Vagina (tissue), 2 donors: ENCODE measurements at places on chromosomes 4 and X.
A peak's percentile ranks its signal among the peaks of the same experiment; 100 is the strongest.

GRCh38 chrX:45714866-45715265, 514.2 kb upstream of the DIPK2B start:
- no peak for DNase-seq

GRCh38 chr4:77586951-77587383, 18.7 kb upstream of the CXCL13 start:
- DNase-seq = no peak

DNA sequence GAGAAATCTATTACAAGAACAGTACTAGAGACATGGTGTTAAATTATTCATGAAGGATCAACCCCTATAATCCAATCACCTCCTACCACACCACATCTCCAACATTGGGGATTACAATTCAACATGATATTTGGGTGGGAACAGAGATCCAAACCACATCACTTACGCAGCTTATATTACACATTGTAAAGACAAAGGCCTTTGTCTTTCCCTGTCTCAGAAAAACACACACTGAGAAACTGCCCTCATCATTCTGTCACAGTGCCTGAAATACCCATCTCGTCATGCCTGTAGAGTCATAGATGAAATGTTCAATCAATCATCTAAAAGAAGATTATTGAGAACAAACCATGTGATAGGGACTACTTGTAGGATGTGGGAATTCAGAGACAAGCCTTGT, 558.8 kb upstream of the GRIA3 start:
- no peak for DNase-seq

DNA sequence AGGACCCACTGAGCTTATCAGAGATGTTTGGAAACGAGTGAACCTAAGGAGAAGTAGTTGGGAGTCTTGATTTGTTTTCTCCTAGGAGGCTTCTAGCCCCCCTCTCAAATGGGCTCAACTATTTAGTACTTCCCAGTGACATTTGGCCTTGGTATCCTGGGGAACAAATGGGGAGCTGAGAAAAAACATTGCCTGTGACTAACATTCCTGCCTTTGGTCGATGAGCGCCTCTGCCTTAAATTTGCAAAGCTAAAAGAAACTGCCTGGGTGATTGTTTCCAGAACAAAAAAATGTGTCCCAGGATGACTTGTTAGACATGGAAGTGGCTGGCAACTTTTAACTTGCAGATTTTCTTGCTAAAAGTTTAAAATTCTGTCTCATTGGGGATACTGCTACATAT, 58.8 kb upstream of the IGFBP7 start:
- DNase-seq = no peak

- no peak for DNase-seq
Measured at GRCh38 chr4:134072137-134072536, 129.5 kb downstream of the PABPC4L start.

DNA sequence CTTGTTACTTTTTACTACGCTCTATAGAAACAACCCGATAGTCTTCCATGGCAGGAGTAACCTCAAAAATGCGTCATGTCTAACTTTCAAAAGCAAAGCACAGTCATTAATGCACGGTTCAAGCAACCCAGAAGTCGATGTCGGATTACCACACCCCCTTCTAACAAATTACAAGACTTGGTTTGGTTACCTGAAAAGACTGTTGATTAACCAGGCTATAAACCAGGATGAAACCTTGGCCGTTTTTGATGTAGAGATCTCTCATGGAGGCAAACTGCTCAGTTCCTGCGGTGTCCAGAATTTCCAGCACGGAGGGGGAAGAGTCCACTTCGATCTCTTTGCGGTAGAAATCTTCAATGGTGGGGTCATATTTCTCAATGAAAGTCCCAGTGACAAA, 2.4 kb downstream of the RAP2C start:
- no peak for DNase-seq

- DNase-seq = no peak
Measured at GRCh38 chr4:14225688-14226207, 598.2 kb upstream of the BOD1L1 start.

DNA sequence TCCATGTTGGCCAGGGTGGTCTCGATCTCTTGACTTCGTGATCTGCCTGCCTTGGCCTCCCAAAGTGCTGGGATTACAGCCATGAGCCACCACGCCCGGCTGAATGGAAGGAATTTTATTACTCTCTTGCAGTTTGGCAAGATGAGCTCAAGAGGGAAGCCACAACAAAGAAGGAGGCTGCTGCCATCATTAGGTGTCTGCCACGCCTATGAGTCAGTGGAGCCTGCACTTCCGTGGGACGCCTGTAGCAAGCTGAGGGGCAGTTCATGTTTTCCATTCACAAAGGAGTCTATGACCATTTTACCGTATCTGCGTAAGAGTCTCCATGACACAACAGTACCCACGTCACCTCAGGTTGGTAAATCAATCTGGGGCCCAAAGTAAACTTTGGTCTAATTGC, 51.2 kb upstream of the CHRNA9 start:
- DNase-seq = no peak

DNA sequence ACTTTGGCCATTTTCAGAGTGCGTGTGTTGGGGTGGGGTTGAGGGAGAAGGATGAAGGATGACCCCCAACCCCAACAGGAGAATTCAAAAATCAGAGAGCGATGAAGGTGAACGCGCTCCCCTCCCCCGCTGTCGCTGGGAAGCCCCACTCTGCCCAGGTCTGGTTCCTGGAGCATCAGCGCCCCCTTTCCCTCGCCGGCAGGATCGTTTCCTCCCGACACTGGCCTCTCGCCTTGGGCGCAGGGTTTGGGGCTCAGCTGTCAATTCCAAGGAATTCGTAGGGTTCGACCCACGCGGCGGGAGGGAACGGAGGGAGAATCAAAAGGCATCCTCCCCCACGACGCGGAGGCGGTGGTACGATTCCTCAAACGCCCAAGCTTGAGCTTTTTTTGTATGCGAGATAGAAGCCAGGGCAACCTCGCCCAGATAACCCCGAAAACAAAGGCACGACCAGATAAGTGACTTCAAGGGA, 1.0 kb upstream of the PDGFRA start:
- peak; percentile 91 for DNase-seq

- no peak for DNase-seq
Measured at GRCh38 chrX:101693476-101693875, 33.8 kb upstream of the ARMCX2 start.

GRCh38 chr4:41624765-41625164, 86.8 kb downstream of the LIMCH1 start:
- DNase-seq = no peak

DNA sequence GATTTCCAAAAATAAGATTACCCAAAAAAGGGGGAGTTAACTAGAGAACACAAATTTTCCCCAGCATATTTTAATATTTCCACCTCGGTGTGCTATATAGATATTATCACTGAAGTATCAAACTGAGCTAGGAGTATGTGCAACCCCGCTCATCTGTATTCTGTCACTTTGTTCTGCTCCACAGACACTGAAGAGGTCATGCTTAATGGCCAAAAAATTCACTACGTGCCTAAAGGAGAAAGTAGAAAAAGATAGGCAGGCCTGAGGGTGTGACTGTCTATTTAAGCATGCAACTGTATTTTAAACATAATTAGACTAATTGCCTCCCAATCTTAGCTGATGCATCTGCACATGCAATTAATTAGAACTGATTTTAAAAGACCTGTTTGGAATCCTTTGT, 24.5 kb downstream of the SH3RF1 start:
- no peak for DNase-seq
